ENCODE measurements at places on chromosomes 11 and 22.

GRCh38 chr22:27537501-27537900, 264.1 kb downstream of the MN1 start:
- no peak for DNase-seq

GRCh38 chr11:134342572-134343340, 11.0 kb downstream of the GLB1L2 start:
- no peak for DNase-seq

GRCh38 chr11:83438438-83438837, 152.3 kb upstream of the CCDC90B start:
- no peak for DNase-seq

DNA sequence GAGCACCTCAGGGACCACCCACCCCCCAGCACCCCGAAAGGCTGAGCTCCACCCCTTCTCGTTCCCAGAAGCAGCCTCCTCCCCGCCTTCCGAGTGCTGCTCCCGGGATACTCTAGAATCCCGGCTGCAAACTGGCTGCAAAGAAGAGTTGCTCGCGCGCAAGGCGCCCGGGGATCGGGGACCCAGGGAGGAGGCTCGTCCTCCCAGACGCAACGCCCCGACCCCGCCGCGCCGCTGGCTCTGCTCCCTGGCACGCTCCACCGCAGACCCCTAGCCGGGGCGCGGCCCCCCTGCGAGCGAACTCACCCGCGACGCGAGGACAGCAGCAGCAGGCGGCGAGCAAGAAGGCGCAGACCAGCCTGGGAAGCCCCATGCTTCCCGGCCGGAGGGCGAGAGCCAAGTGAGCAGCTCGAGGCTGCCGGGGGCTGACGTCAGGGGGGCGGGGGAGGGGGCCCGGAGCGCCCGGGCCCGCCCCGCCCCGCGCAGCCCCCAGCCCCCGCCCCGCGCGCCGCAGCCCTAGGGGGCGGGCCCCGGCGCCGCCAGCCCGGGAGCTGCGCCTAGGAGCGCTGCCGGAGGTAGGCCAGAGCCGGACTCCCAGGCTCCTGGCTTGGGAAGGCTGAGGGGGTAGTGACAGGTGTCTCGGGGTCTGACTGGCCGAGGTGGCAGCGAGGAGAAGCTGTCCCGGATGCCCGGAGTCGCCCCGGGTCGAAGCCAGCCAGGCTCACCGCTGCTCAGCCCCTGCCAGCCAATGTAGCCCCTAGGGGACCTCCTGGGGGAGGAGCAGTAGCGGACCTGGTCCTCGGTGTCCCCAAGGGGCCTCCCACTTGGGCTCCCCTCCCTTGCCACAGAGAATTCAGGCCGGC, at the start of gene MCAM:
Gene MCAM (minus strand): TSS at position 402 of the 863 bp plus-strand sequence. CDS start 29 bp downstream, at position 373.
- DNase-seq: no peak

- no peak for DNase-seq
Measured at GRCh38 chr22:23530766-23531282, 49.3 kb downstream of the IGLL1 start.

GRCh38 chr11:827146-827896, 398 bp upstream of the CRACR2B start:
- no peak for DNase-seq

DNA sequence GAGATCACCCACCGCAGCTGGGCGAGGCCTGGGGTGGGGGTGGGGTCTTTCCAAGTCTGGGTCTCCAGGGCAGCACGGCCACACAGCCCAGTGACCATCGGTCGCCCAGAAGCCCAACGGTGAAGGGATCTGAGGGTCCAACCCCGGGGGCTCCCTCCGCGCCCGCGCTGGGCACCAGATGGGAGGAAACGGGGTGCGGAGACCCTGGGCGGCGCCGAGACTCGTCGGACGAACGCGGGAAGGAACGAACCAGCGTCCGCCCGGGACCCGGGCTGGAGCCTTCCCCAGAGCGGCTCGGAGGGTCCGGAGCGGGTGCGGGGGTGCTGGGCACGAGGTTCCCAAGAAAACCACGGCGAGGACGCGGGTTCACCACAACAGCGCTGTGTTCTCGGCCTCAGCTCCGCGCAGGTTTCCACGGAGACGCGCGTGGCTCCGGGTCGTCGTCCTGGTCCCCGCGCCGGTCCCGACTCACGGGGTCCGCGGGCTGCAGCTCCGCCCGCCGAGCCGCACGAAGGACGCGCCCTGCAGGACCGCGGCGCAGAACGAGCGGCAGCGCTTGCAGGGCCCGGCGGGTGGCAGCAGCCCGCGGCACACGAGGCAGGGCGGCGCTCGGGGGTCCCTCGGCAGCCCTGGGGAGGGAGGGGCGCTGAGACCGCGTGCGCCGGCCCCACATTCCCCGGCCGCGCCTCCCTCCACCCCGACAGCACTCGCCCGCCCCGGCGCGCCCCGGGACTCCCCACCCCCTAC, 2.3 kb upstream of the IL17REL start:
- DNase-seq: no peak

DNA sequence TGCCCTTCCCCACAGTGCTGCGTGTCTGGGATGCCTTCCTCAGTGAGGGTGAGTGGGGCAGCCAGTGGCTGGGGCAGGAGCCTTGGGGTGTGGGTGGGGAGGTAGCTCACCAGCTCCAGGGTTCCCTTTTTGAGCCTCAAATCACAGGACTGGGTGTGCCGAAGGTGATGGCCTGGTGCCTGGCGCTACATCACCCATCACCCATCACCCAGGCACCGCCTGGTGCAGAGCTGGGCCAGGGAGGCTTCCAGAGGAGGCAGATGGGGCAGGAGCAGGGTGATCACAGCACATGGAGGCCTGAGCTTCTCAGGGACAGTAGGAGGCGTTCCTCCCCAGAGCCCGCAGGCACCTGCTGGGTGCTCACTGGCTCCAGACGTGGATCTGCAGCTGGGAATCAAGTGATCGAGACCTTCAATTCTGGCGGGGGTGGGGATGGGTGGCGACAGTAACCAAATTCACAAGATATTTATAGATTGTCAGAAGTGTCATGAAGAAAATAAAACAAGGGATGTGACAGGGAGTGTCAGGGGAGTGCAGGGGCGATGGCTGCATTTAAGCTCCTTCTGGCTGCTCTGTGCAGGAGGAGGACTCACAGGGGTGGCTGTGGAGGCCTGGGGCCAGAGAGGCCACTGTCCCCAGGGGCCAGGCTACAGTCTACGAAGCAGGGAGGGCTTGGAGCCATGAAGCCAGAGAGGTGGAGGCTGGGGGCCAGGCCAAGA, 3.2 kb downstream of the TBC1D10C start:
- DNase-seq: no peak

GRCh38 chr11:67118801-67119584, at the start of gene KDM2A:
Gene KDM2A, plus strand, starts transcription at chr11:67119263. Its CDS starts 2,054 bp downstream, at chr11:67121317.
- DNase-seq: peak; percentile 96

DNA sequence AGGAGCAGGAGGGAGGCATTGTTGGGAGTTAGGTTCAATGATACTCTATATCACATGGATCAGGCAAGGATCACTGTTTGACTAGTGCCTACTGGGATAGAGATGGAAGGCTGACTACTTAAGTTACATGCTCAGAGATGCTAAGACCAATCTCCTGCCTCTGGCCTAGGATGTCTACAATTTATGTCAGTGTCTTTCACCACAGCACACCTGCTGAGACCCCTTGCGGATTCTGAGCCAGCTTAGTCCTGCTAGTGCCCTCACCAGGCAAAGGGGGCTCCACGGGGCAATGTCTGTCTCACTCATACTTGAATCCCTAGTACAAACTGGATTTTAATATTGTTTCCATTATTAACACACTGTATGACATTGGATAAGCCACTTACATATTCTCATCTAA, 732.5 kb downstream of the DLG2 start:
- DNase-seq: no peak

DNA sequence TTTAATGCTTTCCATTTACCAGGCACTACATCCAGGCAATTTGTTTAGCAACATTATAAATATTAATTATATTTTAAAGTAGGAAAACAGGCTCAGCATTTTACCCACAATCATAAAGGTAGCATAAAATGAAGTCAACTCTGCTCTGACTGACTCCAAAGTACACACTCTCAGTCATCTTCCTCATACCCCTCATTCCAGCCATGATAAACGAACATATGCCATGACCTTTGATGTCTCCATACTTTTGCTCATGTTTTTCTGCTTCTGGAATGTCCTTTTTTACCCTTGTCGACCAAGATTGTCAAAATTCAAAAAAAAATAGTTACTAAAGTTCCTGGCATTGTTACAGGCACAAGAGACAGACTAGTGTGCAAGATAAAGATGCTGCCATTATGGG, 77.7 kb upstream of the SOX6 start:
- DNase-seq: no peak

DNA sequence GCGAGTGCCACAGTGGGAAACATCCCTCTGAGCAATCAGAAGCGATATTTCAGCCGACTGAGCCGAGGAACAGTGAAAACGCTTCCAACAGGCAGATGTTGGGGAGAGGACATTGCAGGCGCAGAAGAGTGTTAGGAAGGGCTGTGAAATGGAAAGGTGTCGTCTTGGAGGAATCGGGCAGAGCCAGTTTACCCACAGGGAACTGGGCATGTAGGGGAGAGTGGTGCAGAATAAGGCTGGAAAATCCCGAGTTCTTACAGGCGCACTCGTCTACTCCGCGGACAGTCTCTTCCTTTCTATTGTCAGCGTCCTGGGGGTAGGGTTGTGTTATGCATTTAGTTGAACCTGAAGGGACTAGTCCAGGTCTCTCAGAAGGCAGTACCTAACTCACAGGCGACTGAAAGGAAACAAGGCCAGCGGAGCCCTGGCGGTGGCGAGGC, 1.1 kb upstream of the APLP2 start:
- DNase-seq: no peak

GRCh38 chr11:115780646-115781362, 276.6 kb upstream of the CADM1 start:
- no peak for DNase-seq

GRCh38 chr11:123132881-123133280, 62.2 kb downstream of the CLMP start:
- no peak for DNase-seq

- no peak for DNase-seq
Measured at GRCh38 chr11:30206249-30206996, 24.4 kb upstream of the FSHB start.

- DNase-seq: no peak
Measured at GRCh38 chr11:57479021-57479663, 18.8 kb downstream of the RTN4RL2 start.

DNA sequence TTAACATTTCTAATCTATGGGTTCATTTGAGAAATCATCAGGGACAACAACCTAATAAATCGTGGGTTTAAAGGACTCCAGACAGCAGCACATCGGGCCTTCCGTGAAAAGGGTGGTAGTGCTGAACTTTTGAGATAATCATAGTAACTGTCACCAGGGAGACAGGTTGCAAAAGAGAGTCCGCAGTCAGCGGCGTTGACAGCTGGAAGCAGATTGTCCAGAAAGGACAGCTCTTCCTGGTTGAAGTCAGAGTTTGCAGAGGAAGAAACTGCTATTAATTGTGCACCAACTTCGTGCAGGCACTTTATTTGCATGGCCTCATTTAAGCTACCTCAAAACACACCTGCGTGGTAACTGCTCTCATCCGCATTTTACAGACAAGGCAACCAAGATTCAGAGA, 20.5 kb upstream of the ISX start:
- DNase-seq: no peak

DNA sequence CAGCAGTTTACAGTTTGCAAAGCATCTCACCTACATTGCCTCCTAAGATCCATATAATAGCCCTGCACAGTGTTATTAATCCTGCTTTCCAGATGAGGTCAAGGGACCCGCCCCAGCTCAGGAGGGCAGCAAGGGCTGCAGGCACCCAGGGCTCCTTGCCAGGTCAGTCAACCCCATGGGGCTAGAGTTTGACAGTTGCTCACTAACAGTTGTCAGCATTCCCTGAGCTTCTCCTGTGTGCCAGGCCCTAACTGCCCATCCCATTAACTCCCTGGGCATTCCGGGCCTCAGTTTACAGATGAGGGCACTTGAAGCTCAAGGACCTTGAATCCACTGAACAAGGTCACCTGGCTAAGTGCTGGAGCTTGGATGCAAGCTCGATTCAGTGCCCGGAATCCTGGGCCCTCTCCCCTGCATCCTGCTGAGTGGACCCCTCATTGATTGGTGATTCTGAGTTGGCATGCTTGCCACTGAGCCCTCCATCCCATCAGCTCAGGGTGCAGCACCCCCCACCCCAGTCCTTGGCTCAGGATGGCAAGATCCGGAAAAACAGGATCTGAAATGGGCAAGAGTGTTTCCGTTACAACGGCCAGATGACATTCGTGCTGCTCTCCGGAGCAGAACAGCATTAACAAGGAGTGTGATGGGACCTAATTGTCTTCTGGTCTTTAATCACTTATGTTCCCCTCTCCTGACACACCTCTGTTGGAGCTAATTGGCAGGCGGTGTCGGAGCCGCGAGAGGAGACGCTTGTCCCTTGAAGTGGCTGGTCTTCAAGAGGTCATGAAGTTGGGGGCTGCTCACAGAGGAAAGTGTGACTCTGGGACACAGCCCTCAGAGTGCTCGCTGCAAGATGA, 87.4 kb upstream of the SHISAL1 start:
- no peak for DNase-seq

DNA sequence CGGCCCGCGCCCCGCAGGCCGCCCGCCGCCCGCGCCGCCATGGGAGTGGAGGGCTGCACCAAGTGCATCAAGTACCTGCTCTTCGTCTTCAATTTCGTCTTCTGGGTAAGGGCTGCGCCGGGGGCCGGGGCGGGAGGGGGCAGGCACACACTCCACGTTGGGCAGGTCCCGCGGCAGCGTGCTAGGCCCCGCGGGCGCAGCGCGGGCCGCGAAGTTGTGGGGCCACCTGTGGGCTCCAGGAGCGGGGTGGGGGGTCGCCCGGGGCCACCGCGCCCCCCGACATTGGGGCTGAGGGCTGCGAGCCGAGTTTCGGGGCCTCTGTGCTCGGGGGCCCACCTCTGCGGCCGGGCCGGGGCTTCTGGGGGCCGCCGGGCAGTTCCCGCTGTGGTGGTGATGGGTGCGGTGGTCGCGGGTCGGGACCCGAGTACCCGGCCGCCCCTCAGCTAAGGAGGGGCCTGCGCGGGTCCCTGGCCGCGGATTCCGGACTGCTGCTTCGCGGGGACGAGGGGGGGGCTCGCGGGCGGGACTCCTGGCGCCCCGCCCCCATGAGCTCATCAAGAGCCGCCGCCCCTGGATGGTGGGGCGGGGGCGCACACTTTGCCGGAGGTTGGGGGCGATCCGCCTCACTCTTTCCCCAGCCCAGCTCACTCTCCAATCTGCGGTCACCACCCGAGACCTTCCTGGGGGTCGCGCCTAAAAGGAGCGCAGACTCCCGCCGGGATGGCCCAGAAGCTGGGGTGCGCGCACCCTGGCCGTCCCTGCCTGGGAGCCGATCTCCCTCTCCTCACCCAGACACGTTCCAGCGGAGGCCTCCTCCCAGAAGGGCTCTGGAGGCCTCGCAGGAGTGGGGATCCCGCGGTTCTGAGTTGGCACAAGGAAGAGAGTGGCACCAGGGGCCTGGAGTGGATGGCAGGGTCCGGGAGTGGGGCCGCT, 667 bp downstream of the CD81 start:
- DNase-seq: no peak

GRCh38 chr11:31798057-31798553, 13.0 kb downstream of the PAX6 start:
- DNase-seq: no peak
